ACHN (cell line): ENCODE measurements at places on chromosomes 1 and 21.

DNA sequence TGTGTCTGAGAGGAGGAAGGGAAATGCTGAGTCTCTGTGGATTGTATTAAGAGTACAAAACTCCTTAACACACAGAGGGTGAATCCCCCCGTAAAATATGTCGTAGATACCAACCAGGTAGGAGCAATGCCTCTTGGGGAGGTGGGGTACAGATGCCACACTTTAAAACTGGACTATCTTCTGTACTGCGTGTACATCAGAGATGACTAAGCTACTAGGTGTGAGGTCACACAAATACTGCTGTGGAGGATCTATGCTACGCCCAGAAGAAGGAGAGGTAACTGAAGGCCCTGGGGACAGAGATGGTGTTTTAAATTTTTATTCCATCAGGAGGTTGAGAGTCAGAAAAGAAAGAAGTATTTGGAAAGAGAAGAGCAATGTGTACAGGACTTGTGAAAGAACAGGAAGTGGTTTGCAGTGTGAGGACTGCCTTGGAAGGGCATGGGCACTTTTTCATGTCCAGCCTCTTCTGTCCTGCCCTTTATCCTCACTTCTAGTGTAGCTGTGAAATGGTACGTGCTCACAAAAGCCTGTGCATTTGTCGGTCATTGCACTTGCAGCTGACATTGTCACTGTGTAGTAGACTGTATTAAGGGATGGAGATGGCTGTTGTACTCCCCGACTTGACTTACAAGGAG lies 287.8 kb upstream of the CHRM3 start:
- no peak for DNase-seq

DNA sequence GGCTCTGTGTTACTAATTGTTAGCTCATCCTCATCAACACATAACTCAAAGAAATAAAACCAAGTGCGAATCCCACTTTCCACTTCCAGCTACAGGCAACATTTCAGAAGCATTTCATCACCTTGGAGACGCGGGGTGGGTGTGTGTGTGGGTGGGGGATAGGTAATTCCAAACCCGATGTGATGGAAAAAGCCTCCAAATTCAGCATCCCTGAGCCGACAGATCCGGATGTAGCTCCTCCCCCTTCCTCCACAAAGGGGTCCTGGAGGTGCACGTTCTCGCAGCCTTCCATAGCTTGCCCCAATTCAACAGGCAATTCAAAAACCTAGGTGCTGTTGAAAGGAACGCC lies 486 bp downstream of the HSPA13 start:
- DNase-seq, result no peak

DNA sequence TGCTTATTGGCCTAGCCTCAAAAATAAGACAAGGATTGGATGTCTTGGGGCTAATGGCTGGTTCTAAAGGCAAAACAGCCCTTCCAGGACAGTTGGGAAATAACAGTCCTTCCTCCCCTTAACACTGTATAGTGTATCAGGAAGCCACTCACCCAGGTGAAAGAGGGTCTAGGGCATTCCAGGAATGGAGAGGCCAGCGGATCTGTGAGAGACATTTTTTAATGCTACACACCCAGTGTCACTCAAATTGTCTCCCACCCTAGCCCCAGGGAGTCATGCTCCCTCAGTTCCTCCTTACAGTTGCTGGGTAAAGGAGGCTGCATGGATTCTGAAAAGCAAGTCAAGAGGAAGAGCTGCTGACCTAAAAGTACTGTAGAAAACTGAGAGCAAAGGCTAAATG lies 24.1 kb upstream of the EXO1 start:
- no peak for DNase-seq

- no peak for DNase-seq
These were observed 8.4 kb downstream of the SGIP1 start for GRCh38 chr1:66542314-66542713.

GRCh38 chr1:230140221-230141020 lies 73.4 kb downstream of the GALNT2 start:
- DNase-seq, result no peak

GRCh38 chr1:9721606-9722377 lies 70.3 kb downstream of the PIK3CD start:
- DNase-seq, result peak; percentile 27
